ENCODE measurements at places on chromosomes 3 and 15.

GRCh38 chr3:45473841-45474240 lies 85.5 kb downstream of the LARS2 start:
- DNase-seq, result no peak

DNA sequence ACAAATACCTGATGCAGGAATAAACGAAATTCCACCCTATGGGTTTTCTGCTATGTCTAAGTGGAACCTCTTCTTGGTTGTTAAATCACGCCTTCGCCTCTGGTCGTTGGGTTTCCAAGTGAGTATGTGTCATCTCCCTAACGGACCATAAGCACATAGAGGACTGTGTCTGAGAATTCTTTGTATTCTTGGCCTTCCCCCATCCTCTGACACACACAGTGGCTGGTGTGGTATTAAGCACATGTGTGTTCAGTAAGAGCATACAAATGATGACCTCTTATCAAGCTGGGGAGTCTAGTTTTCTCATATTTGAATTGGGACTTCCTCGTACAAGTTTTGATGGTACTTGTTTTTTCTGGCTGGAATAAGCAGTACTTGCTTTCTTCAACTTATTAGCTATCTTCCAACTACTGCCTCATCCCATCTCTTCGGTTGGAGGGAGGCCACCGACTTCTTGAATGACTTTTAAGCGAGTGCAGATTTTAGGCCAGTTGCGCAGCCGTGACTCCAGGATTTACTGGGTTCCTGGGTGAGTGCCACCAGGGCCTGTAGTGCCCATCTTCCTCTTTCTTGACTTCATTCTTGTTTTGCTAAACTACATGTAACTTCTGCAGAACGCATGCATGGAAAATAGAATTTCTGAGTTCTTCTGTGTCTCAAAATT lies 240.2 kb downstream of the ADAMTS17 start:
- no peak for DNase-seq

- no peak for DNase-seq
These were observed 109.1 kb upstream of the LRIG1 start for GRCh38 chr3:66609660-66610561.

- DNase-seq, result no peak
These were observed 6.7 kb downstream of the KNSTRN start for GRCh38 chr15:40388941-40389823.

DNA sequence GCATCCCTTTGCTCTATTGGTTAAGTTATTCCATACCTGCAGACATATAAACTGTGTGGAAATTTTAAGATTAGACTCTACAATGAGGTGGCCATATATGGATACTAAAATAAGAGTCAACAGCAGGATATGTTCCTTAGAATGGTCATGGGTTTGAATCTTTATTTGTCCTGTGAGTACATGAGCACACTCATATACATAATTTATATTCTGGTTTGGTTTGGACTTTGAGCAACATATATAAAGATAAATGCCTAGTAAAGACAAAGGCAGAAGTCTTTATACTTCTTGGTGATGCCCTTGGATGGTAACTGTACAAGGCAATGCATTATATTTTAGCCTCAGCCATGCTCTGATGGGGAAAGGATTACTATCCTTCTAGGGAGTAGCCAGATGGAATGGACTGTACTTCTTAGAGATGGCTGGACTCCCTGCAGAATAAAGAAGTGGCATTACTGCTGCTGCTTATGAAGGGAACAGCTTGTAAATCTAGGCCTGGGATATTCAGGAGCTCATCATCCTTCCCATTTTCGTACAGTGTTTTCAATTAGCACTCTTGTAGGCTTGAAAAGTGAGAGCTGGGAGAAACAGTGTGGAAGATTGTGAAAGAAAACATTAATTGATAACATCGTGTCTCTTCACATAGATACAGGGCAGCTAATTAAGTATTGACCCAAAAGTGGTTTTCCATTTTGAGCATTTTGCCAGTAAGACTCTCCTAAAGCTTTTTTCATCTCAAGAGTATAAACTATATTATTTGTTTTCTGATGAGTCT lies 60.4 kb downstream of the HMG20A start:
- DNase-seq, result no peak

- DNase-seq, result no peak
These were observed 65.7 kb upstream of the CMTM7 start for GRCh38 chr3:32325927-32326326.

Data from C1 segment of cervical spinal cord (tissue), 14 donors.